ENCODE measurements at places on chromosomes 13 and 19.

GRCh38 chr19:45451850-45452387 is 15.9 kb upstream of the FOSB start:
- no peak for DNase-seq

DNA sequence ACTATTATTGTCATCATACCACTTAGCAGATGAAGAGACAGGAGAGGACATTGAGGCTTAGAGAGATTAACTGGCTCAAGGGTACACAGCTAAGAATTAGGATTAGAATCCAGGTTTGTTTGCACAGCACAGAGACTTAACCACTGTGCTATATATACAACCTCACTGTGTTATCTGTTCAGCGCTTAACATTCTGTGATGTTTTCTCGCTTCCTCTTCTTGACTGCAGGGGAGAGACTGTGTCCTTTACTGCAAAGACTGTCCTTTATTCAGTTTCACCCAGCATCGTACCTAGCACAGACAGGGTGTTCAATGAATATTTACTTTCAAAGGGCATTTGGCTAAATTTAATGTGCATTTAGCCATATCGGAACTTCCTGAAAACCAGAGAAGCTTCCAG is 54.9 kb upstream of the PCDH8 start:
- DNase-seq: no peak

GRCh38 chr13:65378943-65379519 is 1851.1 kb downstream of the PCDH9 start:
- peak; percentile 58 for DNase-seq

- DNase-seq: no peak
These were observed 36.3 kb downstream of the EFNB2 start for GRCh38 chr13:106499113-106499512.

DNA sequence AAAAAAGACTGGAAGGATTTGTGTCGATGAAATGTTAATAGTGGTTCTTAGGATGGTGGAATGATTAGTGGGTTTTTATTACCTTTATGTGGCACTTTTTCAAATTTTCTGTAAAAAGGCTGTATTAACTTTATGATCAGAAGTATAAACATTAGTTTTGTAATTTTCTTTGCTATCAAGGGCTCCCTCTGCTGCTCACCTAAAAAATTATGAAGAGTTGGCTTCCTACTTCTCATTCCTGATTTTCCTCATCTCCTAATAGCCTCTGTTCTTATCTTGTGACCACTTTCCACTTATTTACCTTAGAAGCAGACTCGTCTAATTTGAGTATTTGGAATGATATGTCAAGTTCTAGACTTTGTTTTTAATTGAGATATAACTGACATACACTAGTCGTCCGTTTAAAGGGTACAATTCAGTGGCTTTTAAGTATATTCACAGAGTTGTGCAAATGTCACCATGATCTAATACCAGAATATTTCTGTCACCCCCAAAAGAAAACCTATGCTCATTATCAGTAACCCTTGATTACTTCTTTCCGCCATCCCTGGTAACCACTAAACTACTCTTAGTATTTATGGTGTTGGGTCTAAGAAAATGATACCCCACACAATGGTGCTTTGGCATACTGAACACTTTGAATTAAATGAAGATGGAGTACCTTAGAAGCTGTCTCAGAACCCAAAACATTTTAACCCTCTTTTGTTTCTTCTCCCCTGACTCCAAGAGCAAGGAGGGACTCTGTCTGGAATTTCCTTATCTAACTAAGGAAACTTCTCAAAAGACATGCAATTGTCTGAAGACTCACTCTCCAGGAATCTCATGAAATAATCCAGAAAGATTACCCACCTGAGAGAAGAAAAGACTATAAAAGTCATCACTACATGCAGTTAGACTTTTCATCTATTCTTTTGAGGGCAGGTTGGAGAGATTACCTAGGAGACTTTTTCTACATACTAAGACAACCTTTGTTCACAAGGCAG is 311.3 kb downstream of the DLEU7 start:
- DNase-seq: no peak

- DNase-seq: peak; percentile 91
These were observed 624 bp downstream of the CTXN1 start for GRCh38 chr19:7925171-7925851.

DNA sequence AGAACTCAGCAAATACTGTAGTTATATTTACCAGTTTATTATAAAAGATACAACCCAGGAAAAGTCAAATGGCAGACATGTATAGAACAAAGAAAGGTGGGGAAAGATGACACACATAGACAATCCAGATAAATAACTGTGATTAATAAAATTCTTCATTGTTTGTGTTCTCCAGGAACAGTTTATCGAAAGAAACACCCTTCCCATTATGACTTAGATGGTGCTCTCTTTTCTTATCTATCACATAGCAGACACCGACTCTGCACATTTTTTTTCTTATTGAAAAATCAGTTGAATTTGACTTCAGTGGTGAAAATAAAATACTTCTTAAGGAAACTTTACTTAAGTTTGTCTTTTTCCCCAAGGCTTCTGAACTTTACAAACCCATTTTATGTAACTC is 6.2 kb downstream of the ZNF708 start:
- no peak for DNase-seq

- no peak for DNase-seq
These were observed 8.8 kb downstream of the PAF1 start for GRCh38 chr19:39381910-39382611.
